Stimulated activated CD8-positive, alpha-beta memory T cell treated with anti-CD3 and anti-CD28 coated beads, Interleukin-7, amount 100 ng/mL, for 48 hours (primary cell): ENCODE measurements at places on chromosomes 5 and 9.

DNA sequence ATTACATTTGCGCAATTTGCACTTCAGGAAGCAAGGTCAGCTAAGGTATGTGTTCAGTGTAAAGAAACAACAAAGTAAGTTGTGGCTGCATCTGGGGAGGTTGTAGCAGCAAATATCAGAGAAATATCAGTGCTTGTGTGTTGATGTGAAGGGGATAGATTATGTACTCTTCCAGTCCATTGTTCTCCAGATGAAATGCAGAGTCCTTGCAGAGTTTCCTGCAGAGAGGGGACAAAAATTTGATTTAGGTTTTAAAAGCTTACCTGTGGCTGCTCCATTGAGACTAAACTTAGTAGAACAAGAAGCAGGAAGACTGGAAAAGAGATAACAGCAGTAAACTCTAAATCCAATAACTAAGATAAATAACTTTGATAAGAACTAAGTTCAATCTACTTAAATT is 952.2 kb downstream of the CDH18 start:
- DNase-seq: no peak

DNA sequence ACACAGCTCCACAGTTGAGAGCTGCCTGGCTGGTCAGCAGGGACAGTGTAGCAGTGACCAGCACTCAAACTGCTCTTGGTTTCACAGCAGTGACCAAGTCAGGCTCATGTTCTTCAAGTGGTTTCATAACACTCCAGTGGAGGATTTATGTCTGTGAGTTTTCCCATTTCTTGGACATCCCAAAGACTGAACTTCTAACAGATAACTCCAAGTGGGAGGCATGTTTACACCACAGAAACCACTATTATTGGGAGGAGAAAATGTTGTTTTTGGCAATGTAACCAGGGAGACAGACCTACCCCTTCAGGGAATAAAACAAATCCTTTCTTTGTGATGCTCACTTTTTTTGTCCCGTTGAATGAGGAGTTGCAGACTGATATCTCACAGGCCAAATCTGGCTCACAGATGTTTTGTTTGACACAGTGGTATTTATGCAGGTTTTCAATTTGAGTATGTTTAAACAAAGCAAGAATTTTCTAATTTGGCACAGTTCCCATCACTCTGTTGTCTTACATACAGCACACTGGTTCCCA is 141.5 kb downstream of the RMI1 start:
- DNase-seq: no peak

- no peak for DNase-seq
These were observed 29.7 kb upstream of the FAM169A start for GRCh38 chr5:74895906-74896305.

- DNase-seq: no peak
These were observed 68.8 kb downstream of the ITGA1 start for GRCh38 chr5:52856564-52856963.

DNA sequence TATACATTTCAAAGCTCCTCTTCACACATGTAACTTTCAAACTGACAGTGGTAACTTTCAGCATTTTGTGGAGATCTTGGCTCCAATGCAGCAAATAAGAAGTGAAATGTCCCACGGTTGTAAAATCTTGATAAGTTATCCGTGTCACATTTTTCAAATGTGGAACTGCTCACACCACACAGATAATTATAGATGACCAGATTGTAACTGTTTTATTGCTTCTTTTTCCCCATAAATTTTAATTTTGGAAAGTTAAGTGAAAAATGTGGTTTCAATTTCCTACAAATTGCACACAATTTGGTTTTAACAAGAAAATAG is 347.1 kb downstream of the EBF1 start:
- no peak for DNase-seq

GRCh38 chr9:75532233-75533050 is 358.0 kb upstream of the PCSK5 start:
- DNase-seq: no peak

DNA sequence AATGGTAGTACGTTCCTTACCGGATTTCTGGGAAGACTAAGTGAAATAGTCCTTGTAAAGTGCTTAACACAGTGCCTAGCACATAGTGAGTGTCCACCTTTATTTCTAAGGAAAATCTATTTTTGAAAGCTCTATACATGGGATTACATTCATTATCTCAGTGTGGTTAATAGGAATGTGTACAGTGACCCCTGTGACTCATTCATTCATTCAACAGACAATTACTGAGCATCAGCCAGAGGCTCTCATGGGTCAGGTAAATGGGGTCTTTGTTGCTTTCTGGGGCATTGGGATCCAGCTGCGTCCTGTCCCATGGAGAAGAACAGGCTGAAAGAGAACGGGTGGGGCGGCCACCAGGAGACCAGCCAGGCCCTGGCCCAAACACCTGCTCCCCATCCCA is 226.2 kb upstream of the TBC1D2 start:
- DNase-seq: no peak

DNA sequence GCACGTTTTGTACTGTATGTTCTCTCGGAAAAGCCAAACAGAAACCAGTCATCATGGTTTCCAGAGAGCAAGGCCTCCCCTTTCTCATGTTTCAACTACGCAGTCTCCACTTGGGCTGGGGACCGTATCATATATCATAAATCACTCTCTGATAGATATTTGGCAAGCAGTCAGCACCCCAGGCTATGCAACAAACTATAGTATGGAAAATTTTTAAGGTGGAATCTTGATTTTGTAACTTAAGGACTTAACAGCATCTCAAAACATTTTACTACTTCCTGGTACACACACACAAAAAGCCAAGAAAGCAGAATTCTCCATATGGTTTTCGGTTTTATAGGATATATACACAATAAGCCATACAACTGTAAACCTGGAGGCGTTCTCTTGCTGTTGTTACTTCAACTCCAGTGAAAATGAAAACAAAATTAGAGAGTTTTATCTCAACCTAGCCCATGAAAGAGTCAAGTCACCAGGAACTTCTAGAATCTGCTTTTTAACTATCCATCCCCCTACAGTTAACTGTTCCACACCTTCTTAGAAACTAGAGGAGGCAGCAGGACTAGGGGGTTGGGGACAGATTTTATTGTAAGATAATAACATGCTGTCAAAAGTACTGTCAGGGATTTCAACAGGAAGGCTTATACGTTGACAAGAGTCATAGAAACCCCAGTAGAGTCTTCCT is 283.4 kb downstream of the NFIB start:
- DNase-seq: no peak
